GM04504 (cell line): ENCODE measurements at places on chromosomes 11 and 22.

DNA sequence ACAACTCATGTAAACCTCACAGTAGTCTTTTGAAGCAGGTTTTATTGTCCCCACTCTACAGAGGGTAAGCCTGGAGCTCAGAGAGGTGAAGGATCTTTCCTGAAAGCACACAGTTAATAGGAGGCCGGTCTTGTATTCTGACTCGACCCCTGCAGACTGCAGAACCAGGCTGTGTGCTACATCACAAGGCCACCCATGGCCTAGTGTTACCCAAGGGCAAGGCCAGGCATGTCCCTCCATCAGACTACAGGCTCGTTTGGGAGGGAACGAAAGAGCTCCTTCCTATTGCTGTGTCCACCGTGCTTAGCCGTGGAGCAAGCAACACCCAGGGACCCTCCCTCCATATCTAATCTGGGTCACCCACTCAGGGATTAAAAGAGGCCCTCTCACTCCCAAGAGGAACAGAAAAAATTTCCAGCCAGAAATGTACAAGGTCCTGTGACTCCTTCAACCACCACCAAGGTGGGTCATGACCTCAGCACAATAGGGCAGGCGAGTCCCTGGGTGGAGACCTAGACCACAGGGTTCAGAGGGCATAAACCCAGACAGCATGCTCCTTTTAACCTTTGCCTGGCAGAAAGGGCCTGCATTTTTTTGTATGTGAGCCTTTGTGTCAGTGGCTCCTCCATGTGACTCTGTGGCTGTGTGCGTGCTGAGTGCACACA, 6.3 kb upstream of the SMIM35 start:
- DNase-seq, result no peak

DNA sequence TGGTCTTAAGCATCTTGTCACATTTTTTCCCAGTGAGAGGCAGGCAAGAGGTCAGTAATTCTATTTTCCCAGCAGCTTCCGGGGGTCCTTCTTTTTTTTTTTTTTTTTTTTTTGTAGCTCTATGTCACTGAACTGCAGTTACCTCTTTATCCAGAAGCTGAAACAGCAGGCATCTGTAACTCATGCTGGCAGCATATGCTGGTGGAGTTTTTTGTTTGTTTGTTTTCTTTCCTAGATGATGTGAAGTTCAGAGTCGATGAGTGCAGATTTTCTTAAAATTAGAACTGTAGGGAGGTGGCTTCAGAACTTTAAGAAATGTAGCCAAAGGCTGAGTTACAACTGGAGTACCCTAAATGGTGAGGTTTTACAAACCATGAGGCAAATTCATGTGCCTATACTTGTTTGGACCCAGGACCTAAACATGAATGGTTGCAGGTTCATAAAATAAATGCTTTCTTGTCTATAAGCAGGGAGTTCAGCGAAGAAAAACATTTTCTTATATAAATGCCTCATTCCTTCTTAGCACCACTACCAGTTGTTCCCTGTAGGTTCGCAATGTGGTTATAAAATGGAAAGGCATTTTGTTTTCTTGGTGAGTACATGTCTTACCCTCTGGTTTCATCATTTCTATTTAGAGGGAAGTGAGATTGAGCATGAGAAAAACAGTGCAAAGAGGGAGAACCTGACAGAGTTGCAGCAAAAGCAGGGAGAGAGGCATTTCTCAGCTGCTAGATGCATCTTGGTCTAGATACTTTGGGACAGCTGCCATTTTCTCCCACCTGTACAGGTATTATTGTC, 84.0 kb downstream of the TRIM44 start:
- no peak for DNase-seq

- DNase-seq, result no peak
Observed at GRCh38 chr11:6483015-6483414, 1.7 kb downstream of the TIMM10B start.

- DNase-seq, result no peak
Observed at GRCh38 chr11:119861160-119861559, 132.2 kb upstream of the NECTIN1 start.
